ENCODE measurements at places on chromosomes 4 and X.

DNA sequence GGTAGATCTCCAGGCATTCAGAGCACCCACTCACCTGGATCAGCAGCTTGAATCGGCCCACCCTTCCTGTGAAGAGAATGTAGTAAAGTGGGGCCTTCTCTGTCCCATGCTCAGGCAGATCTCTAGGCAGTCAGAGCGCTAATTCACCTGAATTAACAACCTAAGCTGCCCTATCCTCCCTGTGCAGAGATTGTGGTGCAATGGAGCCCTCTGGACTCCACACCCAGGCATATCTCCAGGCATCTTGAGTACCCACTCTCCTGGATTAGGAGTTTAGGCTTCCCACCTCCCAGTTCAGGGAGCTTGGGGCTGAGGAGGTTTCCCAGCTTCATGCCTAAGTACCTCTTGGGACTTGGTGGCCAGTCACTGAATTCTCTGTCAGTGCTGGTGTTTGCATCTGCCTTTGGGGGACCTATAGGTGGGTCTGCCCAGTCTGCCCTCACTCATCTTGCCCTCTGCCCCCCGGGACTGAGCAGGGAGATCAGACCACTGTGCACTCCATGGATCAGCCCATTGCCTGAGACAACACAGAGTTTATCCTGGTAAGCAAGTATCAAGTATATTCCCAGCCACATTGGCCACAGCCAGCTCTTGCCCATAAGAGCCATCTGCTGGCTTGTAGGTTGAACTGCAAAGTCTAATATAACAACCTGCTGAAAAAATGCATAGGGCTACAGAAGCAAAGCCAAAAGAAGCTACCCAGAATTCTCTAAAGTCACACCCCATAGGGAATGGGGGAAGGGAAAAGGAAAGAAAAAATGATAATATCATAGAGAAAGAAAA, 372.9 kb downstream of the KLHL13 start:
- no peak for DNase-seq

- DNase-seq = no peak
Observed at GRCh38 chr4:3639613-3640586, 107.7 kb upstream of the LRPAP1 start.

DNA sequence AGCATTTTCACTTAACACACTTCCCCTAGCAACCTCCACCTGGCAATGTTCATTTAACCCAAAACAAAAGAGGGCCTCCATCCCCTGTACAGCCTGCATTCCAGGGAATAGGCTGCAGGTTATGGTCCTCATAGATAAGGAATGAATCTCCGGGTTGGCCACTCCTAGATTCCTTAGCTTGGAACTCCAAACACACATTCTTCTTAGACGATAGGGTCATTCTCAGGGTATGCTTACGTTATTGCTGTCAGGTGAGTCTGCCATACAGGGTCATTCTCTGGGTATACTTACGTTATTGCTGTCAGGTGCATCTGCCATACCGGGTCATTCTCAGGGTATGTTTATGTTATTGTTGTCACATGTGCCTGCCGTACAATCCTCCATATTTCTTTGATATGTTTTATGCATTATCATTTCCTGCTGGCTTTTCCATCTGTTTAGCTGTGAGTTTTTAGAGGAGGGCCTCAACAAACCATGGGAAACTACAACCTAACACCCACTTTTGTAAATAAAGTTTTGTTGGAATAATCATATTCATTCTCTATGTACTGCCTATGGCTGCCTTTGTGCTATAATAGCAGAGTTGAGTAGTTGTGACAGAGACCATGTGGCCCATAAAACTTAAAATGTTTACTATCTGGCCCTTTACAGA, 8.2 kb upstream of the AFF1 start:
- no peak for DNase-seq

- no peak for DNase-seq
Observed at GRCh38 chr4:147776716-147777115, 44.8 kb downstream of the ARHGAP10 start.
